ENCODE measurements at places on chromosomes 2 and 18.

DNA sequence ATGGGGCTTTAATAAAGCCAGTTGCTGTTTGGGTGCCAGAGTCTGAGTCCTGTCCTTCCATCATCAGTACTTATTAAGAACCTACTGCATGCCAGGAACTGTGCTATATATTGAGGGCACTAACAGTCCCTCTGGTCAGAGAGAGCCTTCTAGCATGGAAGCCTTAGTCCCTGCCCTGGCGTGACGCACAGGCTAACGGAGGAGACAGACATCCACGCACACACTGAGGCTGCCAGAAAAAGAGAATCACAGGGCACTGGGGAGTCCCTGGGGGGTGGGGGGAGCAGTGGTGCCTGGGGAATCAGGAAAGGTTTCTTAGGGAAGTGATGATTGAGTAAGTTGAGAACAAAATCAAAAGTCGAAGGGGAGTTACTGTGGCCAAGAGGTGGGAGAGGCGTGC, 31.5 kb downstream of the CTIF start:
- DNase-seq = no peak

- no peak for DNase-seq
Measured at GRCh38 chr18:63236921-63237846, 82.4 kb downstream of the BCL2 start.

- no peak for DNase-seq
Measured at GRCh38 chr2:217872319-217872718, 130.5 kb downstream of the TNS1 start.

GRCh38 chr2:72923833-72924352, 6.6 kb downstream of the EMX1 start:
- DNase-seq = no peak

DNA sequence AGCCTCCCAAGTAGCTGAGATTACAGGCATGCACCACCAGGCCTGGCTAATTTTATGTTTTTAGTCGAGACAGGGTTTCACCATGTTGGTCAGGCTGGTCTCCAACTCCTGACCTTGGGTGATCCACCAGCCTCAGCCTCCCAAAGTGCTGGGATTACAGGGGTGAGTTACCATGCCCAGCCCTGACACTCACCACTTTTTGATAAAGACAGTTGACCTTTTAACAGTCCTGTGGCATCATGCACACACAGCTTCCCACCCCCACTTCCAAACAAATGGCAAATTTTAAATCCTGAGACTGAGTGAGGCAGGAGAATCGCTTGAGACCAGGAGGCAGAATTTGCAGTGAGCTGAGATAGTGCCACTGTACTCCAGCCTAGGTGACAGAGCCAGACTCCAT, 6.2 kb upstream of the DNAJB2 start:
- no peak for DNase-seq

- peak; percentile 91 for DNase-seq
Measured at GRCh38 chr2:9228781-9229469, 22.3 kb downstream of the ASAP2 start.

DNA sequence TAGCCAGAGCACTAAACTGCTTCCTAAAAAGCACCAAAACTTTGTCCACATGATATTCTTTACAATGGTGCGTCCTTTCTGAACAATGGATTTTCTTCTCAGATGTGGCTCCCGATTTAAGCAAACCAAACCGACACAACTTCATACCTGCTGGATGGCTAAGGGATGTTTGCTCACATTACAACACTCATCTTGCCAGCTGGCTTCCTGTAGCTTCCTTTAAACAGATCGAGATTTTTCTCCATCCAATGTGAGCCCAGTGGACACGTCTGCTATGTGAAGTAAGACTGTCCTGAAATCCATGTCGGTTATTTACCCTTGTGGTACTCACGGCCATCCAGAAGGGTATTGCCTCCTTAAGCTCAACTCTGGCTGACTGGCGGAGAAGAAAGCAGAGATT, 126.5 kb downstream of the MAPK4 start:
- DNase-seq = no peak

DNA sequence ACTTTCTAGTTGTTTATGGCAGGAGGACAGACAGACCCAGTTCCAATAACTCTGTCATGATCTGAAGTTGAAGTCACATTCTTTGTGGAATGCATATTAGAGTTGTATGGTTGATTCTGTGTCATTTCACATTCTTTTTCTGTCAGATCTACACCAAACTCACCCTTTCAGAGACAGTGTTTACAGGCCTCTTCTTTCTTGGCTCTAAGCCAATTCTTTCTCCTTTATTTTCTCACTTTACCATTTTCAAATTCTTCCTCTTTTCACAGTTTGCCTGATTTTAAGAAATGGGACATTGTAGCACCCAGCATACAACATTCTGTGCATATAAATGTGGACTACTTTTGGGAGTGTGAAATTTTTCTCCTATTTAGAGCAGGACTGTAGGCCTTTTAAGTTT, 103.7 kb downstream of the CCDC85A start:
- no peak for DNase-seq

DNA sequence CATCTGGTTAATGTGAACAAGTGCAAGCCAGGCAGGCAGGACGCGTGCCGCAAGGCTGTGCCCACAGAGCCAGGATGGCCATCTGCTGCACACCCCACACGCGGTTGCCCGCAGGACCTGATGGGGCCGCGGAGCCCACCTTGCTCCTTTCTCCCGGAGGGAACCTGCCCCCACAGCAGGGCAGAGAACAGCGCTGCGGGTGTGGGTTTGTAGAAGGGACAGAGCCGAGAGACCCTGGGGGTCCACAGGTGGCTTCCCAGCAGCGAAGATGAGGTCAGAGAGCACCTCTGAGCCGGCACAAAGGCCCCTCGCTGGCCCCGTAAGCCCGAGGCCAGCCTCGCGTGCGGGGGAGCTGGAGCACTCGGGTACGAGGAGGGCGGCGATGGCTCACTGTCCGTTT, 460.8 kb upstream of the SALL3 start:
- no peak for DNase-seq

- DNase-seq = peak; percentile 24
Measured at GRCh38 chr2:113720167-113720566, 36.3 kb downstream of the SLC35F5 start.

DNA sequence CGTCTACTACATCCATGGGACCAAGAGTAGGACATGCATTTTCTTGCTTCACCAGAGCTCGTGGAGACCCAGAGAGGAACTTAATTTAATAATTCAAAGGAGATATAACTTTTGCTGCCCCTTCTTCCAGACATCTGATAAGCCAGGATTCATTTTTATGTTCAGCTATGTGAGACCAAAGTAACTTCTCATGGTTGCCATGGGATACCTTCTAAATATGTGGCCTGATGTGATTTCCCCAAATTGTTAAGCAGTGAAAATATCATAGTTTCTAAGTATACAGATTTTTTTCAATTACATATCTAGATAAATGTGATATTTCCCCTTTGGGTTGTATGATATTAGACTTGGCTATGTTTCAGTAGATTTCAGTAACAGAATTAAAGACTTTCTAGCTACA, 185.5 kb upstream of the FN1 start:
- no peak for DNase-seq

- no peak for DNase-seq
Measured at GRCh38 chr2:118970396-118971135, 28.6 kb downstream of the MARCO start.

DNA sequence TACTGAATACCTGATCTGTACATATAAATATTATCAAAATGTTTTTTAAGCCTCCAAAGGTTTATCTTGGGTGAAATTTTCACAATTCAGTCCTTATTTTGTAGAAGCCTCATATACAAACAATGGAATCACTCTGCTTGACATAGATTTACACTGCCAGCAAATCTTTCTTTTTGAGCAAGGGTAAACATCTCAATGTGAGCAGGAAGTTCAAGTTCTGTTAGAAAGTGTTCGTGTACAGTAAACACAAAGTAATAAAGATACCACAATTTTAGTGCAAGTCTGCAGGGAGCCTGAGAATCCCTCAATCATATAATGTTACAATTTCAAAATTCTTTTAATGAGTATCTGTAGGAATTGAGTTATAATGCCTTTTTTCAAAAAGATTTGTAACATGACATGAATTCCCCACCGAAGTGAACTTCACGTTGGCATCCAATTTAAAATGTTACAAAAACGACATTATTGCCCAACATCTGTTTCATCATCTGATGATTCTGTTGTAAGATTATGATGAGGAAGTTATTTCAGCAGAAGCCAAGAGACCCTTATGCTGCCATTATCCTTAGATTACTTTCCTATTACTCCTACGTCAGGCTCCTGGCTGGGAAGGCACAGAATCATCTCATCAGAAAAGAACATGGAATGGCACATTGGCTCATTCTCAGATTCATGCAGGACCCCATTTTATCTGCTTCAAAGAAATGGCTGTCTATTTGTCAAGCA, 283.9 kb upstream of the ACVR2A start:
- DNase-seq = no peak

- DNase-seq = peak; percentile 4
Measured at GRCh38 chr2:57880446-57880845, 166.2 kb upstream of the VRK2 start.

DNA sequence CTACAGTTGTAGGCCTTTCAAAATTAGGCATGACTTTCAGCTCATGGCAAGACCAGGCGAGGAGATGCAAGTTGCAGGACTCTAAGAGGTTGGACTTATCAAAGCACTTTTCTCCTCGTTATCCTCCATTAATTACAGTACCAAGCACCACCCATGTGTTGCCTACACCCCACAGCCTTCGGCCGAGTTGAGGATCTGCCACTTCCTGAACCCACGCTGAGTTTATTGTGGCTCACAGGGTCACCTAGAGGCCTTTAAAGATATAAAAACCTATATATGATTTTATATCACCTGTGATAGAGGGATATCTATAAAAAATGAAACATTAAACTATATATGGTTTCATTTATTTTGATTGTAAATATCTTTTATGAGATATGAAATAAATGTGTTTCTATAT, 2.6 kb downstream of the UGT1A10 start:
- DNase-seq = no peak

- no peak for DNase-seq
Measured at GRCh38 chr18:7760967-7761948, 194.1 kb downstream of the PTPRM start.

DNA sequence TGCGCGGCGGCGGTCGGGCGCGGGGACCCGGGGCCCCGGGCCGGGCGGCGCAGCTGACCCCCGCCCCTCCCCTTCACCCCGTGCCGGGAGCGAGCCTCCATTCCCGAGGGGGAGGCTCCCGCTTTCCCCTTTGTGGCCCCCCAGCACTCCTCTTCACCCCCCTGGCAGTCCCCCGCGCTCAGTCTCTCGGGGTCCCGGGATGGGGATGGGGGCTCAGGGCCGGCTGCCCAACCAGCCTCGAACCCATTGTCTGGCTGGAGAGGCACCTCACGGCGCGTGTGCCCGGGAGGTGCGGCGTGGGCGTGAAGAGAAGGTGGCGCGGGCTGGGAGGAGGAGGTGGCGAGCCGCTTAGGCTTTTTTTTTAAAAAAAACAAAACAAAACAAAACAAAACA, 748 bp downstream of the FMNL2 start:
- DNase-seq = no peak

DNA sequence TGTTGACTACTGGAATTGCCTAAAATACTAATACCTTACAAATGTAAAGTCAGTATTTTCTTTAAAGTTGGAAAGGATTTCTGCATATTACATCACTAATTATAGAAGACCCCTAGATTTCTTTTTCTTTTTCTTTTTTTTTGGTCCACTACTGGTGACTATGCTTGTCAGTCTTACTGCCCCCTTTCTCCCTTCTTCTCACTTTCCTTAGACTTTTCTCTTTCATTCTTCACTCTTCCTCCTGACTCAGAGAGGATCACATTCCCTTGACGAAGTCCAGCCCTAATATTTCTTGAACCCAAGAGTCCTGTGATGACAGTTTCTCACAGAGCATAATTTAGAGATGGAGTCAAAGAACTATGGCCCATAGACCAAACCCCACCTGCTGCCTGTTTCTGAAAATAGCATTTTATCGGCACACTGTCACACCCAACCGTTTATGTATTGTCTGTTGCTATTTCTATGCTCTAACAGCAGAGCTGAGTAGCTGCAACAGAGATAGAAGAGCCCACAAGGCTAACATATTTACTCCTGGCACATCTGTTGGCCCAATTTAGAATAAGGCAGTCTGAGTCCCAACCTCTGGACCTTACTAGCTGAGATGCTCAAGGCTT, 40.6 kb upstream of the RIOK3 start:
- no peak for DNase-seq

DNA sequence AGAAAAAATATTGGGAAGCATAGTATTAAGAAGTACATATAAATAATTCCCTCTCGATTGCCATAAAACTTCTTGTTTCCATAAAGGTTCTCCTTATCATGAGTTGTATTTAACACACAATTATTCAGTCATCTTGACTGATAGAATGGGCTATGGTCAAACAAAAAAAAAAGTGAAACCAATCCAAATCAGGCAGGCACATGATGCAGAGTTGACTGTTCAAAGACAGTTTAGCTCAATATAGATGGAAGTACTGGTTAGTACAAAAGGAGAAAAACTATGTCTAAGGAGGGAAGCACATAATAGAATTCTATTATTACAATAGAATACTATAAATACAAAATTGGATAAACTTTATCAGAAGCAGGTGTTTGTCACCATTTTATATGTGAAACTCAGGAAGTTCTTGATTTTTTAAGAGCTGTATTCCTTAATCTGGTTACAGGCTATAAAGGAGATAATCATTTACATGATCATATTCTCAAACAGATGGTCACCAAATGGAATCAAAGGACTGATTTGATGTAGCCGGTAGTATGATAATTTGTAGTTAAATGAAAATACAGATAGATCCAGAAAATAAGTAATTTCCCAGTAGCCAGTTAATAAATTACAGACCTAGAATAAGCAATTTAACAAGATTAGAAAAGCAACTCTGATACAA, 18.2 kb upstream of the CALCRL start:
- no peak for DNase-seq

DNA sequence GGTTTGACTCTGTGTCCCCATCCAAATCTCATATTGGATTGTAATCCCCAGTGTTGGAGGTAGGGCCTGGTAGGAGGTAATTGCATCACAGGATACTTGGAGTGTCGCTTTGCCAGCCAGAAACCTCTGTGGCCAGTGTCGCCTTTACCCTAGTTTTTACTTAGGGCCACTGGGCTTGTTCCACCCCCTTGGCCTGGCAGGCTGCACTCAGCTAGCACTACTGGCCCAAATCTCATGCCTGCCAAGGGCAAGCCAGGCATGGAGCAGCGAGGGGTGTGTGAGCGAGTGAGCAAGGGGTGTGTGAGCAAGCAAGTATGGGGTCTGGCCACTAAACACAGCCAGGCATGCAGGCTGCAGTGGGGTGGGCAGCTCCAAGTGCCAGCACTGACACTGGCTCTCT, 178.7 kb upstream of the MGAT5 start:
- DNase-seq = no peak

Measured in NCI-H526 (cell line).